ENCODE measurements at places on chromosomes 12 and 14.

DNA sequence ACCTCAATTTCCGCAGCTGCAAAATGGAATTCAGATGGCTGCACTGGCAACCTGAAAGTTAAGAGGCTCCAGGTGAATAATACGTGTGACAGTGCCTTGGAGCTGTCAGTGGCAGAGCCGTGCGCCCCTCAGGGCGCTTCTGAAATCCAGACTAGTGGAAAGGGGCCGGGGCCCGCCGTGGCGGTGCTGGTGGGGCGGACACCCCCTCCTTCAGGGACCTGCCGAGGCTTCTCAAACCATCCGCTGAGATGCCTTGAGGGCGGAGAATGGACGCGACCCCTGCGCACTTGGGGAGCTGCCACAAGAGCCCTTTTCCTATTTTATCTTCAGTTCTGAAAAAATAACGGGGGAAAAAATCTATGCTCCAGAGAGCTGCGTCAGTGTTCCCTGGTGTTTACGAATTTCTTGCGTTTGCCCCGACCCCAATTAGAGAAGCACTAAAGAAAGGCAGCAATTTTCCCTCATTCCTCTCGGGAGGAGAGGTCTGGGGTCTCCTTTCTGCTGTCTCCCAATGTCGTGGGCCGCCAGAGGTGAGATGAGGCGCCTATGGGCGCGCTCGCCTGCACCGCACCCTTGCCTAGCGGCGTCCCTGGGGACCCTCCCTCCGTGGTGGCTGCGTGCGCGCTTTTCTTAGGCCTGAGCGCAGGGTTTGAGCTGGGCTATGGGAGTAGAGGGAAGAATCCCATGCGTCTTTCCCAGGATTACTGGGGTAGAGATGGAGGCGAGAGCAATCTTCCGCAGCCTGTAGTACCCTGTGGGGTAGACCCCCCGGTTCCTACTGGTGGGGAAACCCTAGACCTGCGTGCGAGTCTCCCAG is 2.2 kb downstream of the NOS1 start:
- no peak for DNase-seq

DNA sequence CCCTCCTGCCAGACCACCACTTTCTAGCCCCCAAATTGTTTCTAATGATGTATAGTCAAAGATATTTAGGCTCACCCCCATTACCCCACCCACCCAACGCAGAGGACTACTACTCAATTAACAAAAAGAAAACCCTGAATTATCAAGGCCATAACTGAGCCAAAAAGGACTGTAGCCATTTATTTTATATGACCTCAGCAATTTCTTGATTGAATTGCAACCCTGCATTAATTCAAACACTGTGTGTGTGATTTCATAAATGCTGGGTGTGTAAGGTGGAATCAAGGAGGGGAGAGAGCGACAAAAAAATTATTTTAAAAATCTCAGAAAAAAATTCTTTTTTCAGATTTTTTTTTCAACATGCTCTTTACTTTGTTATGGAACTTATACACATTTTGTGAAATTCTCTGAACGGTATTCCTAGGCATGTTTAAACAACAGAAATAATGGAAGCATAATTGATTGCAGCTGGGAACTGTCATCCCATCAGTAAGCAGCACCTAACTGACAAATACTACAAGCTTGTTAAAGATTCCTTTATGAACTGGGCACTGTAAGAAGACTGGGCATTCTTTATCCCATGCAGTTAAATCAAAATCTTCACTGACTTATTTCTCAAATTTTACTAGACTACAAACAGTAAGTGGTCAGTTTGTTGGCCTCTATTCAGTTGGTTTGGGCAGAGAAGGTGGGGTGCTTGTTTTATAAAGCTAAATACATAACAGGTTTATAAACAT is 179.1 kb downstream of the SOX5 start:
- no peak for DNase-seq

DNA sequence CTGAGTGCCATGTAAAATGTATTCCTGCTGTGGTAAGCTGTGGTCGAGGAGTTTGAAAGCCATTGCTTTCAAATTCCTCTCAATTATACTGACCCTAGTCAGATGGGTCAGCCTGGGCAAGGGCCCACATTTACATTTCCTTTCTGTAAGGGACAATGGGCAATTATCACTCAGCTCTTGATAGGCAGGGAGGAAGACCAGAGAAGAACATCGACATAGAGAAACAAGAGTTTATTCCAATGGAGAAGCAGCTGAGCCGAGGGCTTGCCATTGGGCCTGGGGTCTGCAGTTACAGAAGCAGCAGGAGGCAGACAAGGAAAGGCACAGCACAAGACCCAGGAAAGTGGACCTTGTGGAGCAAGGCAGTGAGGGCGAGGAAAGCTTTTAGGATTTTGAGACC is 9.7 kb downstream of the NRIP2 start:
- no peak for DNase-seq

DNA sequence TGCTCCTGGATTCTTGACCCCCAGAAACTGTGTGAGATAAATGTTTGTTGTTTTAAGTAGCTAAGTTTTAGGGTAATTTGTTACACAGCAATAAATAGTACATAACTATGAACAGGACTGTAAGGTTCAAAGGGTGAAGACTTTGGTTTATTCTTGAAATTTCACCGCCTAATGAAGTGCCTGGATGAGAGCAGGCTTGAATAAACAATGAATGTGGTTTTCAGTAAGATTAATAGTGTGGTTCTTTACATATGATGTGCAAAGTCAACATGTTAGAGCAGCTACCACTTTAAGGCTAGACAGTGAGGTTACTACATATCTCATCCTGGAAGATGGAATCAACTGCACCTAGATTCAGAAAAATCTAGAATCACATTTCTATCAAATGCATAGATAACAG is 145.2 kb upstream of the BTG1 start:
- DNase-seq, result no peak

DNA sequence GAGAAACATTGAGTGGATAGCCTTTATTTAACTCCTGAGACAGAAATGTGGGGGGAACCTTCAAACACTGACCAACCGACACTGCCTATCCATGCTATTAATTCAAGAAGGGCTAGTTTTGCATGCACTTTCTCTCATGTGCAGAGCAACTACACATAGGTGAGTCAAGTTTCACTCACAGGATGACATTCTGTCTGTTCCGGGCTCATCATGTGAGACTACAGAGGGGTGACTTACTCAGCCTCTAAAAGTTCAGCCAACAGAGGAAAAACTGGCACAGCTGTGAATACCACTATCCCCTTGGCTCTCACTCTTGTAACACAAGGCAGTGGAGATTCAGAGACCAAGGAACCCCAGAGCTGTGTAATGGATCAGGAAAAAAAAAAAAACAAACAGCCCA is 13.3 kb downstream of the BEST3 start:
- DNase-seq, result no peak

DNA sequence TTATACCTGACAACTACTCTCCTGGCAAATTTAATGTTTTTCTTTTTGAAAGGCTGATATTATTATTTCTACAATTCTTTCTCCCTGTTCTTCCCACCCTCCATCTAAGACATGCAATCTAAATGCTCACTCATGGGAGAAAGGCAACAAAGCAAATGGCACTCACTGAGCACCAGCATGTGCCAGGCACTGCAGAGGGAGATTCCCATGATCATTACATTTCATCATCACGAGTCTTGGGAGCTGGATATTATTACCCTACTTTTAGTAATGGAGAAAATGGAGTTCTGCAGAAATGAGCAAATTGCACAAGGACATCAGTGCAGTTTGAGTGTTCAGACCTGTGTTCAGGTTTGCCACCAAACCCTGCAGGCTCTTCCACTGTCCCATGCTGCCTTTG is 27.9 kb downstream of the PPM1H start:
- DNase-seq, result no peak

DNA sequence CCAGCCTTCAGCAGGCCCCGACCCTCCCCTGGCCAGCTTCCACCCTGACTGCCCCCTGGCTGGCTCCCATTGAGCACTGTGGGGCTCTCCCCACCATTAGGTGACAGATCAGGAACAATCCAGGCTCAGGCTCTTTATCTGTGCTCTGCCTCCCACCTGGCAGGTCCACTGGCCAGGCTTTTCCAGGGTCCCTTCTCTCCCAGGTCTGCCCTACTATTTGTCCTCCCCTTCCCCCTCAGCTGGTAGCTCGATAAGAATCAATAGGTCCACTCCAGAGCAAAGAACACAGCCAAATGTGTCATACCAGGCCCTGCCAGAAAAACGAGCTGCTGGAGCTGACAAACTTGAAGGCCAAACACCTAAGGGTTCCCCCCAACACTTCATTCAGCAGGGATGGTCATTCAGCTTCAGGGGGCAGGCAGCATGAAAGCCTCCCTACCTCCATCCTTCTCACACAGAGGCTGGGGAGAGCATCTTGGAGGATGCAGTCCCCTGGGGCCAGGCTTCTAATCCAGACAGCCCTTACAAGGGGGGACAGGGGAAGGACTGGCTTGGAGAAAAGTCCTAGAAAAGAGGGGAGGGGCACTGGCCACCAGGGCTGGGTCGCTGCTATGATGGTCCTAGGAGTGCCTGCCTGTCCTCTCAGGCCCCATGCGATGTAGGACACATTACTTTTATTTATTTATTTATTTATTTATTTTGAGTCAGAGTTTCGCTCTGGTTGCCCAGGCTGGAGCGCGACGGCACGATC is 1.9 kb upstream of the KRT18 start:
- no peak for DNase-seq

DNA sequence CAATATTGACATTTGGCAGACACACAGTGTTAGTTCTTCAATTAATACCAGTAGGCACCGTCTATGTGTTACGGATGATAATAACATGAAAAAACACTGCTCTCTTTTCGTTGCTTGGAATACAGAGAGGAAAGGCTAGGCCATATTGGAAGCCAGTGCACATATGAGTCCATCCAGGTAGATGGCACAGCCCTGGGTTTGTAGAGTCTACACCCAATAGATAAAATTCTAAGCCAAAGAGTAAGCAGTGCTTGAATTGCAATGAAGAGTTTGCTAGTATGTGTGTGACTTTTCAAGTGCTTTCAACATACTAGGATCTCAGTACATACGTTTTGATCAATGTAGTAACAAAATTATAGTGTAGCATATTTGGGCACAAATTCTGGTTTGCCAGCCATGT is 243.3 kb upstream of the AVPR1A start:
- no peak for DNase-seq

- DNase-seq, result no peak
These were observed 248.8 kb downstream of the ANO6 start for GRCh38 chr12:45464699-45465098.

DNA sequence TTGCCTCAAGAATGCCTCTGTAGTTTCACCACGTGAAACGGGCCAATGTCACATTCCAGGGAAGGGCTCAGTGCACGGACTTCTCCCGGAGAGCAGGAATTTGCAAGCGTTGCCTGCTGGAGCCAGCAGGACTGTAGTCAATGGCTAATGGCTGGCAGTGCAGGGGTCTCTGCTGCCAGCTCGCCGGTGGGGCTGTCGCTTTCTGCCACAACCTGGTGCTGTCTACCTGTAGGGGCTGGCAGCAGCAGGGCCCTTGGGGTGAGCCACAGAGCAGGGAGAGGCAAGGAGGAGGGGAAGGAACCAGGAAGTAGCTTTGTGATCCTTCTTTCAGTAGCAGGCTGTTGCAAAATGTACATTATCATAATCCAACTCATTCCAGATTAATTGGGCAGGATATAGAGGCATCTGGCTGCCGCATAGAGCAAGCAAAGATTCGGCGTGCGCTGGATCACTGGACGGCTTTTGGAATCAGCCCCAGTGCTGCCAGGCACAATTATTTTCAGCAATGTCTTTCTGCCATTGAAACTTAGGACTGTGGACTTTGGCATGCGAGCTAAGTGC is 114.1 kb downstream of the PAPOLA start:
- no peak for DNase-seq

DNA sequence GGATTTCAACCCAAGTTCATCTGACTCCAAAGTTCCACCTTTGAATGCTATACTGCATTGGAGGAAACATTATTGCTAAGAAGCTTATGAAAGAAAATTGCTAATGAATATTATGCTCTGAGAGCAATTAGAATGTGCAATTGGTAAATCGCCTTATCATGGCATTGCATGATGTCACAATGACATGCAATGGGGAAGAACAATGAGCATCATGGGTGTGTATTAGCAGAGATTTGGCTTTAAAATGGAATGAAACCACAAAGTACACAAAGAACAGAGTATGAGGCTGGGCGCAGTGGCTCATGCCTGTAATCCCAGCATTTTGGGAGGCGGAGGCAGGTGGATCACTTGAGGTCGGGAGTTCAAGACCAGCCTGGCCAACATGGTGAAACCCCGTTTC is 34.7 kb downstream of the FOS start:
- DNase-seq, result no peak

DNA sequence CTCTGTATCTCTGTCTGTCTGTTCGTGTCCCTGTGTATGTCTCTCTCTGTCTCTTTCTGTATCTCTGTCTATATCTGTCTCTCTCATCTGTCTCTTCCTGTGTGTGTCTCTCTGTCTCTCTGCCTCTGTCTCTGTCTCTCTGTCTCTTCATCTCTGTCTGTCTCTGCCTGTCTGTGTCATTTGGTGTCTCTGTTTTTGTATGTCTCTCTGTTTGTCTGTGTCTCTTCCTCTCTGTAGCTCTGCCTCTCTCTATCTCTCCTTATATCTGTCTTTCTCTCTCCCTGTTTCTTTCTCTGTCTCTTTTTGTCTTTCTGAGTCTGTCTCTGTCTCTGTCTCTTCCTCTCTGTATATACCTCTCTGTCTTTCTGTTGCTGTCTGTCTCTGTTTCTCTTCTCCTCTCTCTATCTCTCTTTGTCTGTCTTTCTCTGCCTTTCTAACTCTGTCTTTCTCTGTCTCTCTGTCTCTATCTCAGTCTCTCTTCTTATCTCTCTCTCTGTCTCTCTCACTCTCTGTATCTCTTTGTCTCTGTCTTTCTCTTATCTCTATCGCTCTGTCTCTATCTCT is 50.2 kb downstream of the TMEM121 start:
- DNase-seq, result no peak

DNA sequence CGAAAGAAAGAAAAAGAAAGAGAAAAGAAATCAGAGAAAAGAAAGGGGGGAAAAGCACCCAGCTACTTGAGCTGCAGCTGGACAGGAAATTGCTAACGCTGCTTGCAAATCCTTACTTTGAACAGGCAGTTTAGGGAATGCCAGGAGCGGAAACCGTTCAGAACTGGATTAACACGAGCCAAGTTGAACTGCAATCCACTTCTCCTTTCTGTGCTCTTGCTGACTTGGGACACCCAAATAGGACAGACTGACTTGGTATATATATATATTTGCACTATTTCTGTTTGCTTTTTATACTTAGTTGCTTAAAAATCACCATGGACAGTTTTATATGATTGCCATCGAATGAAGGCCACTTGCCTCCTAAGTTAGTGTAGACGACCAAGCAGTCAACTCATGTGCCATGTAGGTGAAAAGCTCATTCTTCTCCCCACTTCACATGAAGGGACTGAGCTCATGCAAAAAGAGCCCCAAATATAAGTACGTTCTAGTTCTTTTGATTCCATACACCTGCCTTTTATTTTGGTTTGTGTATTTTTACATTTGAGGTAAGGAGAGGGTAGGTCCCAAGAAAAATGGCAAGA is 5.5 kb downstream of the DUSP6 start:
- no peak for DNase-seq

DNA sequence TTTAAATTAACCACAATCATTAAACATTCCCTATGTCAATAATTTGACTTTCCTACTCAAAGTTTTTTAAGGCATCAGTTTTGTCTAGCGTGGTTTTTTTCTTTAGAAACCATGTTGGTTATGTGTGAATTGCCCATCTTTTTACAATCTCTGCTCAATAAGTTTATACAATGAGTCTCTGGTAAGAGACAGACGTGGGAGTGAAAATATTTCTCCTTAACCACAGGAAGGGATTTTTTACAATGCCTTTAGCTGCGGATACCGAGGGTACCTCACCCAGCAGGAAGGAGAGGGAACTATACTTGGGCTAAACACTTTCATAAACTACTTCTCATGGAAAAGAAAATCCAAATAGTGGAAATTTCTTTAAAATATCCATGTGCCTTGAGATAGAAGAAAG is 191.4 kb upstream of the BCL2L14 start:
- DNase-seq, result no peak
